ENCODE measurements at places on chromosomes 4 and X.

- DNase-seq = peak; percentile 43
Measured at GRCh38 chr4:3630598-3631543, 98.6 kb upstream of the LRPAP1 start.

- no peak for DNase-seq
Measured at GRCh38 chr4:177391287-177391686, 51.0 kb downstream of the AGA start.

- DNase-seq = no peak
Measured at GRCh38 chr4:172083272-172083671, 270.1 kb downstream of the GALNTL6 start.

DNA sequence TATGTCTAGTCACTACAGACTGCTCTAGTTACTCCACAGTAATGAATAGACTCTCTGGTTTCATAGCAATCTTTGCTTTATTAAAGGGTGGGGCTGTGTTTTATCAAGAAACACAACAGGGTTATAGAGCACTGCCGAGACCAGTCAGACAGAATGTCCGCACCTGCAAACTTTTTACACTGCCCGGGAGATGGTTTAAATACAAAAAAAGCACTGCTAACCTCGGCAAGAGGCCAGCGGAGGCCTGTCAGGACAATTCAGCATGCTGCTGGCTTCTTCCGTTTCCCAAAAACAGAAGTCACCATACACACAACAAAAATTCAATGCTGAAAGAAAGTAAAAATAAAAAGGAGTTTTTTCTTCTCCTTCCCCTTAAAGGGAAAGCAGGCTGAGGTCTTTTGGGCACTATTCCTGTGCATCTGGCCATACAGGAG is 67.4 kb downstream of the IRF2 start:
- no peak for DNase-seq

DNA sequence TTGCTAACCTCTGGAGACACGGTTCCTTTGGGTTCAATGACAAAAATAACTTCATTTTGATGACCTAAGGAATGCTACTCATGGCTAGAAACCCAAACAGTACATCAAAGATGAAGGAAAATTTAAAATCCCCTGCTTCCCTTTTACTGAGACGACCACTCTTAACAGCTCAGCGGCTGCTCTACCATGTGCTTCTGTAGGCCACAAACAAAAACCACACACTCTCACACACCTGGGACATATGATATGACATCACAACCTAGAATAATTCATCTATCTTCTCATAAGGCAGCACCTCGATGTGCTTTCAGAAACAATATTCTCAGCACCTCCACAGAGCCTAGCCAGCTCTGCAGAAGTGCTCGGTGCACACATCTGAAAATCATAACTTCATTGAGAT is 34.7 kb downstream of the ABLIM2 start:
- no peak for DNase-seq

DNA sequence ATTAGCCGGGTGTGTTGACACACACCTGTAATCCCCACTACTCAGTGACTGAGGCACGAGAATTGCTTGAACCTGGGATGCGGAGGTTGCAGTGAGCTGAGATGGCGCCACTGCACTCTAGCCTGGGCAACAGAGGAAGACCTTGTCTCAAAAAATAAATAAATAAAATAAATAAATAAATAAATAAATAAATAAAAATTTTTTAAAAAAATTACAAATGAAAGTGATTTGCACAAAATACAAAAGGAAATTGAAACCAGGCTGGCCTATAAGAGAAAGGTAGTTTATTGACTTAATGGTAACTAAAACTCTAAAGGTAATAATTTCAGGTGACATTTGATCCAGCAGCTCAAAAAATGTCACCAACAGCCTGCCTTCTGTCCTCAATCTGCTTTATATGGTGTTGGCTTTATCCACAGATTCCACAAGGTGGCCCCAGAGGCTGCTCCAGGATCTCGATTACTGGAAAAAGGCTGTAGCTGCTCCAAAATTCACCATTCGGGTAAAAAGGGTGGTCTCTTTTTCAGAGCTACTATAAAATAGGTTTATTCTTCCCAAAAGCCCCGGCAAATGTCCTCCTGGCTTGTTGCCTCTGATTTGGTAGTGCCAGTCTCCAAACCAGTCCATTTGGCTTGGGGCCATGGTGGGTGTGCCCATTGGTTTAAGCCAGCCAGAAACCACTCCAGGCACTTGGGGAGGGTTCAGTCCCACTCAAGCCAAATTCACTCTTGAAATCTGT is 61.4 kb upstream of the TRIM2 start:
- peak; percentile 69 for DNase-seq

DNA sequence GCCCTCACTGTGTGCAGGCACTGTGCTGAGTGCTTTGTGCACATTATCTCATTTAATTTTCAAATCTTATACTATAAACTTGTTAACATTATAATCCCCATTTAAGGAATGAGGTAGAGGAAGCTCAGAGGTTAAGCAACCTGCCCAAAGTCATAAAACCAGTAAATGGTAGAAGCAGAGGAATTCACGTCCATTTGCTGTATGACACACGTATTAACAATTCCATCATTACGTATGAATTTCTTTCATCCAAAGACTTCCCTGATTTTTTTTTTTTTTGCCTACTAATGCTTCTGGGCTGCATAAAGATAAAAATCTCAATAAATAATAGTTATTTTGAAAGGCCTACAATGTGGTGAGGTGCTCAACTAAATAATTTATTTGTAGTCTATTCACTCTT is 64.5 kb upstream of the H2AZ1 start:
- DNase-seq = no peak

GRCh38 chr4:22077571-22077970 is 129.0 kb upstream of the KCNIP4 start:
- DNase-seq = no peak

GRCh38 chr4:152972821-152973628 is 36.9 kb downstream of the FHDC1 start:
- no peak for DNase-seq

DNA sequence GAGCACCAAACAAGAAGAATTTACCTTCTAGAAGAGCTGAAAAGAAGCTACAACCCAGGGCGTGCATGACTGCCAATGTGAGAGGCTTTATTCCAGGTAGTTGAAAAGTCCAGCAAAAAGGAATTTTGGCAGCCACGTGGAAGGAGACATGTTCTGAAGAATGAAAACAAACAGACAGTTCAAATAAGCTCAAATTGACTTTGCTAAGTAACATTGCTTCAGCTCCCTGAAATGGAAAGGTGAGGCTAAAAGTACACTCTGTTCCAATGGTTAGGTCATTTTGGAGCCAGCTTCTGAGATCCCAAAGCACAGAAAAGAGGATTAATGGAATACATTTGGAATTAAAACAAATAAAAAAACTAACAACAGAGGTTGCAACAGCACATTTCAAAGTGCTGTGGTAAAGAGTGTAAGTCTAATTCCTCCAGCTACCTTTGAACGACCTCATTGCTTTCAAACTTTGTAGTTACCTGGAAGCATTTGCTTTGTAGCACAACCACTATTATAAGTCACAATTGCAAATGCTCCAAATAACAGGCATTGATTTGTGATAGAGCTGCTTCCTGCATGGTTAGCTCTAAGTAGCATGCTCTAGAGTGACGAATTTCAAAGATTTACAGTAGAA is 405.3 kb upstream of the EDA2R start:
- no peak for DNase-seq

DNA sequence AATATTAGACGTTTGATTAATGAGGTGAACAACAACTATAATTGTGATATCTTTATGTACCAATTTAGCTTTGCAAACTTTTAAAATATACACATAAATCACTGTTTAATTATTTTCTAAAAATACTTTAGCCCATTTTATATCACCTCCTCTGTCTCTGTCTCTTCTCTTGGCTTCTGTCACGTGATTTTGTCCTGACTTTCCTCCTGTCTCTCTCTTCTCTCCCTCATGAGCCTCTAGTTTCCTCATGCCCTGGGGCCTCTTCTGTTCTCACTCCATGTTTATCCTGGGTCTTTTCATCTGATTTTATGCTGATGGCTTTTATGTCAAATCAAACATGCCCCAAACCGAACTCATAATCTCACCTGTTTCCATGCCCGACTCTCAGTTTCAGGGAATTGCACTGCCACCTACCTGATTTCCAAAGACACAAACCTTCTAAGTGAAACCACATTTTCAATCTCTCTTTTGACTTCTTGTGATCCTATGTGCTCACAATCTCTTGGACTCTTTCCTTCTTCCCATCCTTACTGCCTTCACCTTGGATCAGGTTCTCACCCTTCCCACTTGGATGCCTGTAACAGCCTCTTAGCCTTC is 303.0 kb upstream of the GALNT7 start:
- no peak for DNase-seq

DNA sequence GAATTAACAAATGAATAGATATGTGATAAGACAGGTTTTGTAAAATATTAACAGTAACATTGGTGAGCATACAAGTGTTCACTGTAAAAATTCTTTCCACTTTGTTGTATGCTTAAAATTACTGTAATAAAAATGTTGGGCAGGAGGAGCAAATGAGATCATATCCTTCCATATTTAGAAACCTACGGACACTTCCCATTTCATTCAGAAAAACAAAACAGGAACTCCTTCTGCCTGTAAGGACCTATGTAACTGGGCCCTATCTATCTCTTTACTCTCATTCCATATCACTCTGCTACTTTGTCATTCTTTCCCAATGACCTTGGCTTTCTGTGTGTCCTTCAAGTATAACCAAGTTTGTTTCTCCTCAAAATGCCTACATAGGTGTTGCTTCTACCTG is 53.7 kb upstream of the SLC39A8 start:
- no peak for DNase-seq

- no peak for DNase-seq
Measured at GRCh38 chr4:25658357-25658771, 2.7 kb downstream of the SLC34A2 start.

GRCh38 chr4:17367201-17367600 is 144.7 kb downstream of the QDPR start:
- DNase-seq = no peak

DNA sequence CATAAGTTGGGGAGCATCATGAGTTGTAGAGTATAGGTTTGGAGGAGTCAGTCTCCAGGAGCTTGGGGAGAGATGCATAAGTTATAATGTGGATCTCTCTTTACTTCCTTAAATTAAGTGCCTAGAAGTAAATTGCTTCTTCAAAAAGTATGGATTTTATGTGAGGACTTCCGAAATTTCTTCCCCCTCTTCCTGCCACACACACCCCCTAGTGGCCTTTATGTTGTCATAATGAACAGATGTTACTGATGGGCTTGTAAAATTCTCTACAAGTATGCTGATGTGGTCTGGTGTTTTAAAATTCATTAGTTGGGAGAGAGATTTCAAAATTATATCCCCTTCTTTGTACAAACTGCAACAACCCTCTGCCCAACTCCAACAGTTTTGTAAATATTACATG is 2.3 kb upstream of the METTL14 start:
- no peak for DNase-seq

DNA sequence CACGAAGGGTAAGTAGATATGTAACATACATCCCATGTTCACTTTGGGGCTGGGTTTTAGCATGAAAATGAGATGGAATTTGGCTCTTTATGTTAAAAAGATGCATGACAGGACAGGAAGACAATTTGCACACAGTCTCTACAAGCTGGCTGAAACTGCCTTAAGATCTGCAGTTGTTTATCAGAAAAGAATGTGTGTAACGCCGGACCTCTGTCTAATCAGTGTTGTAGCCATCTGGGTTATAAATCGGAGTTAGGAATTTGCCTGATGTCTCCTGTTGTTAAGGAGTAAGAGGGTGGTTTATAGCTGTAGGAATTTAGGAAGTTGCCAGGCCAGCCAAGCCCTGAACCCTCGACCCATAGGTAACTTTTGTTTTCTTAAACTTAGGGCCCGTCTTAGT is 562.9 kb upstream of the FAT1 start:
- DNase-seq = no peak

DNA sequence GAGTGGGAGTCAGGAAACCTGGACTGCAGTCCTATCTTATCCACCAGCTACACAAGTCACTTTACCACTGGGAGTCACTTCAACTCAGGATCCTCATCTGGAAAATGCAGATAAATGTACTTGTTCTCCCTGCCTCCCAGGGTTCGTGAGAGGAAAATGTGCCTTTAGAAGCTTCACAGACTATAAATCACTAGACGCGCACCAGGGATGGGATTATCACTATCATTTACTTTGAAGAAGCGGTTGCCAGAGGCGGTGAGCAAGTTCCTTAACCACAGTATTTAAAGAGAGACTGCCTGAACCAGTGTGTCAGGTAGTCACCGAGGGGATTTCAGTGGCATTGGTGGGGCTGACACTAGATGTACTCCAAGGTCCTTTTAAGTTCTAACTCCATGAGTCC is 219.5 kb downstream of the HS6ST2 start:
- DNase-seq = no peak

DNA sequence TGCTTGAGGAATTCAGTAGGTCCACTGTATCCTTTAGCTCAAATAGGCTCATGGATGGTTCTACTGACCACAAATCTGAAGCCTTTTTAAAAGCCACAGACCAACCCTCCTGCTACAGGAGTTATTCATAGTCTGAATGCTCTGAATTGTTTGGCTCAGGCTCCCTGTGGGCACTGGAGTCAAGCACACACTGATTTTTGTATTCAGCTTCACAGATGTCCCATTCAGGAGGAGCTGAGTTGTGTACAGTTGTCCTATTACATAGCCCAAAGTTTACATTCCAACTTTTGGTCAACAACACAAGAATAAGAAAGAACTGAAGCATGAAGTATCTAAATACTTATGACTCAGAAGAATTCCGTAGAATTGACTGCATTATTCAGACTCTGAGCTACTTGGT is 243.9 kb downstream of the UNC5C start:
- DNase-seq = no peak

DNA sequence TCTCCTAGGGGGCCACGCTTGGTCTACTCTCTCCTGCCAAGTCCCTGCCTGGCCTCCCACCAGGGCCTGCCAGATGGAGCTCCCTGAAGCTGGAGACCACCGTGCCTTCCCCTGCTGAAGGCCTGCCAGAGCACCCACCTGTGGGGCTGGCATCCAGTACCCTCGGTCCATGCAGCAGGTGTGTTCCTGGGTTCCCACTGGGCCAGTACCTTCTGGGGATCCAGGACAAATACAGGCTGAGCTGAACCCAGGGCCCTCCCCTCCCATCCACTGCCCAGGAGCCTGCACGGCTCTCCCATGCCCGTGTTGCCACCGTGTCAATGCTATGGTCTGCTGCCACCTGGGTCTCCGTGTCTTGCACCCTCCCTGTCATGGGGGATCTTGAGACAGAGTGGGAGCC is 68.8 kb downstream of the ABLIM2 start:
- DNase-seq = no peak

GRCh38 chrX:44019911-44020310 is 46.7 kb upstream of the NDP start:
- no peak for DNase-seq

GRCh38 chr4:172009446-172010230 is 196.4 kb downstream of the GALNTL6 start:
- DNase-seq = no peak
